GF-D8 (cell line): ENCODE measurements at places on chromosomes 7 and 10.

DNA sequence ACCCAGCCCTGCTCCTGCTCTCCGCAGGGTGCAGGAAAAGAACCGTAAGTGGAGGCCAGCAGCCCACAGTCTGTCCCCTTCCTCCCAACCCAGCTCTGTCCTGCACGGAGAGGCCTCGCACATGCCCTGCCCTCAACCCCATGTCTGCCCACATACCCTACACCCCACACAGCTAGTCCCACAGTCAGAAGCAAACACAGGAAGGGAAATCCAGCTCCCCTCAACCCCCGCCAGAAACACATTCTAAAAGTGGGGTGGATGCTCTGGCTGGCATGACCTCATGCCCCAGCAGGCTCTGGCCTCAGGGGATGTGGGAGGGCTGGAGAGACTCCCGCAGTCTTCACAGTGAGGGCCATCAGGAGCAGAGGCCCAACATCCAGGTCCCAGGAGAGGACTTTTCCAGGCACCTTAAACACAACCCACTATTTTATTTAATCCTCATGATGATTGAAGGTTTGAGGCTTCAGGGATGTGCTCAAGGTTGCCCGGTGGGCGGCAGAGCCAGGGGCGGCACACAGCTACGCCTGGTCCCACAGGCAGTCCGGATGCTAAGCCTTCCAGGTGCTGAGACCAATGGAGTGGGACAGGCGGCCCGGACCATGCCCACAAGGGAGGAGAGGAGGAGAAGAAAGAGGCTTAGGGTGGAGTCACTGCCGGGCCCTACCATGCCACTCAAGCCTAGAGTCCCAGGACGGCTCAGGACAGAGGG lies 29.9 kb downstream of the CALML5 start:
- DNase-seq, result no peak

GRCh38 chr7:158868764-158869410 lies 12.5 kb downstream of the DYNC2I1 start:
- DNase-seq, result no peak

DNA sequence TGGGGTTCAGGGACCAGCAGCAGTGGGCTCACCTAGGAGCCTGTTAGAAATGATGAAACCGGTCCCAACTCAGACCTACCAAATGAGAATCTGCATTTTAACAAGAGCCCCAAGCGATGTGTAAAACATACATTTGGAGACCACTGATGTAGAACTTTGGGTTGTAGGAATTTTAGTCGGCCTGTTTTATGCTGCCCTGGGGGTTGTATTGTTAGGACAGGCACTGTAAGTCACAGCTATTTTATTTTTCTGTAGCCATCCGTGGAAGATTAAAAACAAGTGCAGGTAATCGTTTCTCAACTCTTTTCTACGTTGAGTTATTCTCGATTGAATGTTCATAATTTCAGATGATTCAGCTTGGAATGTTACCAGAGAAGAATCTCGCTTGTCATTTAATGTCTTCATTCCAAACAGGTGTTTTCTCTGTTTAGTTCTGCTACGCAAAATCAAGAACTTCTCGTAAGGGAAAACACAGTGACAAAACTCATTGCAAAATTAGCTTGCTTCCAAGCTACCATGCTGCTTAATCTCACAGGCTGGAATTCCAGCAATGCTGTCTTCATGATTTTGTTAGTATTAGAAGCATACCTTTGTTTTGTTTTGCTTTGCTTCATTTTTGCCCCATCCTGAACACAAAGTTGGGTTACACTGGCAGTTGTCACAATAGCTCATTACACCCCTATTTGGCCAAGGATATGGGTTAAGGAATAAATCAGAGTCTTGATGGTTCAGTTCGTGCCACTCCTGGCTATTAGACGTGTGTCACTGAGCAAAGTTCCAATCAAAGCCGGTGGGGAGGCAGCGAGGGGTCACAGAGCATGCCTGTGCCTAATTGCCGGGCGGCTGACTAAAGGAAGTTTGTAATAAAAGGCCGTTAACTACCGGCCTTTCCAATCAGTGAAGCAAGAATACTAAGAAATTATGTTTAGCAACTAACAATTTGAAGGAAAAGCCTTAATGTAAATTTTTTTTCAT lies 676.9 kb downstream of the GATA3 start:
- no peak for DNase-seq

- no peak for DNase-seq
Observed at GRCh38 chr7:130365511-130366441, 14.5 kb upstream of the CPA1 start.

DNA sequence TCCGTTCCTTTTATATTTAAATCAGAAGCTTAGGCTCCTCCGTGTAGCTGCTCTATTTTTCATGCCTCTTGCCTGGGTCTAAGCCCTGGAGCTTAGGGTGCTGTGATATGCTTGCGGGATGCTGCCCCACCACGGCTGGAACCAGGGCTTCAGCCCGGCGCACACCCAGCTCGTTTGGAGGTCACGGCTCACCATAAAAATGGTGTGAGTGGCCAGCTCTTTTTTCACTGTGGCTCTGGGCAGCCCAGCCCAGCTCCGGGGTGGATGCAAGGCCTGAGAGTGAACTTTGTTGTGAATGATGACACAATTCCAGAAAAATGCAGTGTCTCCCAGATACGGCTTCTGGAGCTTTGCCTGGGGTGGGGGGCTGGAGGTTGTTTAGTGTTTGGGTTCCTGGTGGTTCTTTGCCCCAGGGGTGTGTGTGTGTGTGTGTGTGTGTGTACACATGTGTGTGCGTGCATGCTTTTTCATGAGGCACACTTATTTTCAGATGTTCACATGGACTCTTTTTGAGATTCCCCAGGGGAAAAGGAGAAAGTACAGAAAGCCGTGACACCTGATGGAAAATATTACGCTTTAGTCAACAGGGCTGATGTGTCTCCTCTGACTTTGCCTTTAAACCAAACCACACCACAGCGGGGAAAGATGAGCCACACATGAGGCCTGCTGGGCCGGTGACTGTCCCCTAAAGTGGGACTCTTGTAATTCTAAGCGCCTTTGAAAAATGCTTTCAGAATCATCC lies 46.2 kb downstream of the GRK5 start:
- no peak for DNase-seq

DNA sequence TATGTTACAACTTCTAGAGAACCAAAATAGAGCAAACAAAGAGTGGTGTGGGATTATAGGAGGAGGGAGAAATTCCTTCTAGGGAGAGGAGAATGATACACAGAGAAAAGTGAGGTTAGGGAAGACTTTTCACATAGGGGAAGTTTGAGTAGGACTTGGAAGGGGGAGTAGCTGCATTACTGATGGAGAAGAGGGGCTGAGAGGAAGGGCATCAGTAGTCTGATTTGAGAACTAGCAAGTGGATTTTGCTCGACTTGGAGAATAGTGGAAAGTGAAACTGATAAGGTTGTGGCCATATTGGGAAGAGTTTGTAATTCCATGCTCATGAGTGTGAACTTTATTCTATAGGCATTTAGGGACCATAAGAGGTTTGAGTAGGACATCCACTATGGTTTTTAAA lies 6.1 kb downstream of the NRF1 start:
- DNase-seq, result no peak

DNA sequence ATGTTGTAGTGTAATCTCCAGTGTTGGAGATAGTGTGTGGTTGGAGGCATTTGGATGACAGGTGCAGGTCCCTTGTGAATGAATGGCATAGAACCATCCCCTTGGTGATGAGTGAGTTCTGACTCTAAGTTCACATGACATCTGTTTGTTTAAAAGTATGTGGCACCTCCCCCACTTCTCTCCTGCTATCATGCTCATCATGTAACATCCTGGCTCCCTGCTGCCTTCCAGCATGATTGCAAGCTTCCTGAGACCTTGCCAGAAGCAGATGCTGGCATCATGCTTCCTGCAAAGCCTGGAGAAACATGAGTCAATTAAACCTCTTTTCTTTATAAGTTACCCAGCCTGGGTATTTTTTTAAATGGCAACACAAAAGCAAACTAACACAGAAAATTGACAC lies 499.0 kb upstream of the SEMA3D start:
- DNase-seq, result no peak

DNA sequence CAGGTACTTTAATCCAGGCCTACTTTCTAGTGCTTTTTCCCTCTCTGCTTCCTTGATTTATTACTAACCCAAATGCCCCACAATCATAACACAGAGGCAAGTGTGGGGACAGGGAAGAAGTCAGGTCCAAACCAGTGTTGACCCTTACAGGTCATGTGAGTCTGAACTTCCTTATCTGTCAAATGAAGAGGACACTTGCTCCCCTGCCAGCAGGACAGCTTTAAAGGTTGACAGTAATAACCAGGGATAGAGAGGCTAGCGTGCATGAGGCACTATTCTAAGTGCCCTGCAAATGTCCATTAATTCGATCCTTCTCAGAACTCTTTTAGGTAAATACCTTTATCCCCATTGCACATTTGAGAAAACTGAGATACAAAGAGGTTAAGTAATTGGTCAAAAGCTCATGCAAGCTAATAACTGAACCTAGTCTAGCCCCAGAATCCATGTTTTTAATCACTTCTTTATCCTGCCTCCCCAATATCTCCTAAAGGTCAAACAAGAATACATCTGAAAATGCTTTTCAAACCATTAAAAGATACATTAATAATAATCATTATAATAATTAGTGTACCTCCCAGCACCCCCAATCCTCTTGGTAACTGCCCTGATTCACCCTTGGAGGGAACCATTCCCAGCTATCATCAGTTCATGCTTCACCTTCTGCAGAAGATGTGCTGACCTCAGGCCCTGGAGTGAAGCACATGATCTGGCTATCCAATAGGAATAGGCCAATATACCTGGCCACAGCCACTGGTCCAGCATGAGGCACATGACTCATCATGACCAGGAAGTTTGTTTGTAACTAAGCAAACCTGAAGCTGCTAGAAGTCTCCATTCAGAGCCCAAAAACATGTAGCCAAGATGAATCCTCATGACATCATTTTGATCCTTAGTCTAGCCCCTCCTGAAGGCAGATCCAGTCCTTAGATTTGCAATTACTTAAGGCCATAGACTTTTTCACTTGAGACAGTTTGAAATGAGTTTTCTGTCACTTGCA lies 40.7 kb downstream of the SGMS1 start:
- no peak for DNase-seq

DNA sequence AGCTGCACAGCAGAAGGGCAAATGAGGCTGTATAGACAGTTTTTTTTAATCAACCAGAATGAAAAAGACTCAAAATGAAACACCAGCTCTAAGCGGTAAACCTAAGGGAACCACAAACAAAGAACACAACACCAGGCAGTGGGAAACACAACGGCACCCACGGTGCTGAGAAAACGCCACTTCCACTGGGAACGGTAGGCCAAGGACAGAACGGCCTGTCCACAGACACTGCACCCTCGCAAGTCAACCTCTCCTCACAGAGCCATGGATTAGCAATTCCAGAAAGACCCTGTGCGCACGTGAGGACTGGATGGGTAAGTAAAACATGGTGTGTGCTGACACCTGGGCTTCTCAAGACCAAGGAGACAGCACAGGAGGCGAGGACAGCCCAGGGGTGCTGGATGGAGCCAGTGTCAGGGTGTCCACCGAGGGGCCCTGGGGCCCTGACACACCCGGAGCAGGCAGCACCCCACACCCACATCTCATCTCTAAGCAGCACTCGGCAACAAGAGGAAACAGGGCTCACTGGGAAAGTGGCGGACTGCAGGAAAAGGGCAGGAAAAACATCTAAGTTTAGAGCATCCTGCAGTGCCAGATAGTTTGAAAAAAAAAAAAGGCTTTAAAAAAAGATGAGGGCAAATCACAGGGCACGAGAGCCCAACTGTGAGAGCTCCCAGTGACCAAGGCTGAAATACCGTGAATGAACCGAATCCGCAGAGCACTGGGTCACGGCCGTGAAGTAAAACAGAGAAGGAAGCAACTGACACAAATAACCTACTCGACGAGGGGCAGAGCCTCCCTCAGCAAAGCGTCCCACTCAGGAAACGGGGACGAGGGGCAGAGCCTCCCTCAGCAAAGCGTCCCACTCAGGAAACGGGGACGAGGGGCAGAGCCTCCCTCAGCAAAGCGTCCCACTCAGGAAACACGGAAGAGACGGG lies 120.2 kb downstream of the MAD1L1 start:
- no peak for DNase-seq

- DNase-seq, result no peak
Observed at GRCh38 chr10:78290131-78290750, 256.6 kb downstream of the RPS24 start.

DNA sequence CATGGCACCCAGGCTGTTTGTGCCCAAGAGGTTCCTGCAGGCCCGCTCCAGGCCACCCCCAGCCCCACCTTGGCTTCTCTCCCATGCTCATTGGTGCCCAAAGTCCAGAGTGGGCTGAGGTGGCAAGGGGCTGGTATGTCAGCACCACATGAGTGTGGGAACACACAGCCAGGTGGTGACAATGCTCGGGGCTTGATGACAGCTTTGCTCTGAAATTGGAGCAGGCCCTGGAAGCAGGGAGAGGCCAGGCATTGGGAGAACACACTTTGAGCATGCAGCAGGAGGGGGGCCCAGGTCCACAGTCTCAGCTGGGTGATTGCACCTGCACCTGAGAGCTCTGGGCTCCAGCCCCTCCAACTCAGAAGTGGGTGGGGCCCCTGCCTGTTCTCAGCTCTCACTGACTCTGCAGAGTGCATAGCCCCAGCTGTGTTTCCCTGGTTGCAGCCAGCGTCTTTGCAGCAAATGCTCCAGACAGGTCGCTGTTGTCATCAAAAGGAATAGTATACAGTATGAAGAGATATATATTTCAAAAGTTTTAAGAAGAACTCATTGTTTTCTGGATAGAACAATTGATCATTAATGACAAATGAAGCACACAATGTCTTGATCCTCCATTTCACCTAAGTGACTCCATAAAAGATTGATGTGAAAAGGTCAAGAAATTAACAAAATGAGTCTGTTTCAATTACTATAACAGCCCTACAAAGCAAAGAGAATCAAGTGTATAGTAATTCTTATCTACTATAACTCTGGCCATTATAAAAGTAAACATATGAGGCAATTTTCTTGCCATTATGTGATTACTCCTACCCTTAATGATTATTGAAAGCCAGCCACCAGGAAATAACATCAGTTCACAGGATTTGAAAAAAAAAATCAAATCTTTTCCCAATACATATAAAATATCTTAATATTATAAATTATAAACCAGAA lies 848.1 kb downstream of the PCDH15 start:
- DNase-seq, result no peak

DNA sequence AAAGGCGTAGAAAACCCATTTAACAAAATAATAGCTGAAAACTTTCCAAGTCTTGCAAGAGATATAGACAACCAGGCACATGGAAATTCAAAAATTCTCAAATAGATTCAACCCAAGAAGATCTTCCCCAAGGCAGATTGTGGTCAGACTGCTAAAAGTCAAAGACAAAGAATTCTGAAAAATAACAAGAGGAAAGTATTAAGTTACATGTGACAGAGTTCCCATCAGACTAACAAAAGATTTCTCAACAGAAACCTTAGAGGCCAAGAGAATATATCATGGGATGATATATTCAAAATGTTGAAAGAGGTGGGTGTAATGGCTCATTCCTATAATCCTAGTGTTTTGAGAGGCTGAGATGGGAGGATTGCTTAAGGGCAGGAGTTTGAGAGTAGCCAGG lies 59.8 kb downstream of the TMEM178B start:
- no peak for DNase-seq

- DNase-seq, result no peak
Observed at GRCh38 chr10:70435241-70436085, 6.0 kb downstream of the NODAL start.
